Thymus (tissue), 14 donors: ENCODE measurements at places on chromosomes 4 and X. TPM values are rescaled to one million over a fixed set of nuclear protein-coding genes. Genes with fewer than 3 reads are reported as not detected.

Gene ZNF280C
- total RNA-seq: 3.2 TPM

Gene FAM53A
- 1.0 TPM for total RNA-seq

Gene TLR1
- total RNA-seq: 17.4 TPM

Gene ESX1
- 0.05 TPM for total RNA-seq

Gene CXCL6
- total RNA-seq: 0.85 TPM
